ENCODE measurements at places on chromosomes 7 and 10. TPM values are rescaled to one million over a fixed set of nuclear protein-coding genes. Genes with fewer than 3 reads are reported as not detected.

The ANXA8 gene
- 32.5 TPM for total RNA-seq

The ZNF722 gene
- total RNA-seq, result 7.2 TPM

DNA sequence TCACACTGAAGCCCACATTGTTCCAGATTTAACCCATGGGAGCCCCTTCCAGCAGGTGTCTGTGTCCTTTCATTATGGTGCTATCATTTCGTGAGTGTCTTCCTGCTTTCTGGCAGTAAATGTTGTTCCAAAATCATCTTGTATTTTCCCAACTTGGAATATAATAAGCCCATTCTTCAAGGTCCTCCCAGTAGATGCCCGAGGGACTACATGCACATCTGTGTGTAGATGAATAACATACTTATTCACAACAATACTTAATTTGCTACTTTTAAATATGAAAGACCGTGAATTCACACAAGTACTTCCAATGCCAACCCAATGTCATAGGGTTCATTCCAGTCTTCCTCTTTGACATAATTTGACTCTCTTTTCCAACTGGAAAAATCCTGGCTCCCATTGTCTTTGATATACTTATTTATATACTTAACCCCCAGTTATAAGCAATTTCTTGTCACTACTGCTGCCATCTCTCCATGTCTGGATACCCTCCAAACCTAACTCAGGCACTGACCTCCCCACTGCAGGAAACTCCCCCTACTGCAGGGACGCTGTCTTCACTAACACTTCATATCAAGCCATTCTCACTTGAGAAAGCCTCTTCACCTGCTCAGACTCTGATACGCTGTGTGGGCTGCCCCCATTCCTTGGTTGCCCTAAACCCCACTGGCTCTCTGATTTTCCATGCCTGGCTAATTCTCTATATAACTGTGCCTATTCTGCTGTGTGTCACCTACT lies 1119.2 kb downstream of the CNTNAP2 start:
- DNase-seq, result no peak

GRCh38 chr10:18254086-18254485 lies 113.9 kb downstream of the CACNB2 start:
- DNase-seq, result no peak

GRCh38 chr10:5958077-5958476 lies 19.3 kb downstream of the IL15RA start:
- DNase-seq, result no peak
